ENCODE measurements at places on chromosomes 6 and 20.

DNA sequence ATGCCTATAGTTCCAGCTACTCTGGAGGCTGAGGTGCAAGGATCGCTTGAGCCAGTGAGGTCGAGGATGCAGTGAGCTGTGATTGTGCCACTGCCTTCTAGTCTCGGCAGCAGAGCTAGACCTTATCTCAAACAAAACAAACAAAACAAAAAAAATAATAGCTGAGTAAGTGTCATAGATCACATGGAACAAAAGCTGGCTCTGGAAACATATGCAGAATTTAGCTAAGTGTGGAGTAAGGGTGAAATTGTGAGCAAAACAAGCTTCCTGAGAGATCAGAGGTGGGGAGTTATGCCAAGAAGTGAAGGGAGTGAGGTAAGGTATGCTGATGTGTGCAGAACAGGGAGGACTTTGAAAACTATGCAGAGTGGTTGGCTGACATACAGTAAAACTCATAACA, 18.7 kb downstream of the SGK1 start:
- DNase-seq, result no peak

DNA sequence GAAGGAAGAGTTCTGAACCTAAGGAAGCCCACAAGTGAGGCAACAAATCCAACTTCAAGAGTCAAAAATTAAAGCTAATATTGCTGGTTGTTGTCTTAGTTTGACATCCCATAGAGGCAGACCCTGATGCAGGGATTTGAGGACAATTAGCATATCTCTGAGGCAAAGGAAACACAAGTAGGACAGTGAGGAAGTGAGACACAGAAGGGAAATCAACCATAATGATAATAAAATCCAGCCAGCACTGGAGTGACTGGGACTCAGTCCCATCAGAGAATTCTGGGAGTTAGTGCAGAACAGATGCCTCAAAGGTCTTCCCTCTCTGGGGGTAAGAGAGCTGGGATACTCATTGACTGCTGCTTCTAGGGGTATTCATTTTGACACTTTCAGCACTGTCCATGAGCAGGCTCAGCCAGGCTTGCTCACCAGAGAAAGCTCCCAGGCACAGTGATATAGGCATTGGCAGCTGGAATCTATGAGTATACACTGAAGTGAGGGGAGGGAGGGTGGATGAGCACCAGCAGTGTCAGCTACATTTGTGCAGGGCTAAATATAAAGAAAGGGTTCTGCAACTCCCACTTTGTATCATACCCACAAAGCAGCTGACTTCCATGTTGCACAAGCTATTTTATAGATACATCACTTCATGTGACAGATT, 43.4 kb upstream of the SPTLC3 start:
- DNase-seq, result no peak

DNA sequence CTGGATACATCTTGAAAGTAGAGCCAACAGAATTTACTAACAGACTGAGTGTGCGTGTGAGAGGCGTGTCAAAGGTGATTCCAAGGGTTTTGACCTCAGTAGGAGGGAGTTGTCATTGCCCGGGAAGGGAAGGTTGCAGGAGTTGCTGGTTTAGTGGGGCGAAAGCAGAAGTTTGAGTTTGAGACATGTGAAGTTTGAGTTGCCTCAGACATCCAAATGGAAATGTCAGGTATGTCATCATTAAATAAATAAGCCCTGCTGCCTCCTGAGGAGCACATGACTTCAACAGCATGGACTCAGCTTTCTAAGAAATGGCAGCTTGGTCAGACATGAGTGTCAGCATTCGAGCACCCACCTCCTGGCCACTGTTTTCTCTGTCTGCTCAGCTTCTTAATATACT, 26.6 kb upstream of the TGM2 start:
- no peak for DNase-seq

- no peak for DNase-seq
These were observed 95.9 kb upstream of the SPACA1 start for GRCh38 chr6:87951751-87952150.

DNA sequence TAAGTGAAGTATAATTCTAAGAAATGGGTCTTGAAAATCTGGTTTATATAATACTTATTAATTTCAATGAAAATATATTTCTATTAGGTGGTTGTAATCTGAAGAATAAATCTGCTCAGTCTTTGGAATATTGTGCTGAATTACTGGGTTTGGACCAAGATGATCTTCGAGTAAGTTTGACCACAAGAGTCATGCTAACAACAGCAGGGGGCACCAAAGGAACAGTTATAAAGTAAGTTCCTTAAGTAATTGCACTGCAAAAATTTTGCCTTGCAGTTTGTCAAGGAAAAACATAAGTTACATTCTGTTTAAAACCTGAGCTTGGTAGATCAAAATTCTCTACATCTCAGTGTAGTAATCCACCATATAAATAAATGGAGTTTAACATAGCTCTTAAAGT, 106.0 kb downstream of the MYO6 start:
- no peak for DNase-seq

- DNase-seq, result no peak
These were observed 528.2 kb upstream of the MARCKS start for GRCh38 chr6:113328886-113329381.

DNA sequence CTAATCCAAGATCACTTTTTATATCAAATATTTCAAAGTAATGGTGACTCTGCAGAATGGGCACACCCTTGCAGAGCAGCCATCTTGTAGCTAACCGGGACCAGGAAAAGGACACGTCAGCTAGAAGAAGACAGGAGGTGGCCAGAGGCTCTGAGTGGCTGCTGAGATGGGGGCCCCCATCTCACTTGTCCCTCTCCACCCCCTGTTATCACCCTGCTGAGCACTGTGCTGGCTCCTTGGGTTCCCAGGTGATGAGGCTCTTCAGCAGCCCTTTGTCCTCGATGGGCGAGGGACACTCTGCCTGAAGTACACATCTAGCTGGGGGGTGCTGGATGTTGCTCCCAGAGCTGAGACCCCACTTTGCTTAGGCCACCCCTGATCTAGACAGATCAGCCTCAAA, 126.3 kb downstream of the UST start:
- no peak for DNase-seq

DNA sequence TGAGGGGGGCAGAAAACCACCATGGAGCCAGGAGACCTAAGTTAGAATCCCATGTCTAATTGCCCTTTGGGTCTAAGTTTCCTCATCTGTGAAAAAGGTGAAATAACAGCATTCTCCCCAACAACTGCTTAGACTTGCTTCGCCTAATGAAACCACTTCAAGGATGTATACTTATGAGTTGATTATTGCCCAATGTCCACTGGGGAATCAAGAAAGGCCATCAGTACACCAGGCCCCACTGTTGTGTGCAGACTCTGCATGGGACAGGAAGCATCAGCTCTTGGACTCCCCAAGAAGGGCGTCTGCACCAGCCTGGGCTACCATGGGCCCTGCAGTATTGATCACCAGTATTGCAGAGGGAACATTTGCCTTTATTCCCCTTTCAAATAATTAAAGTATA, 189.6 kb downstream of the MAFB start:
- no peak for DNase-seq

GRCh38 chr6:11432091-11432490, 105.5 kb upstream of the TMEM170B start:
- DNase-seq, result no peak

DNA sequence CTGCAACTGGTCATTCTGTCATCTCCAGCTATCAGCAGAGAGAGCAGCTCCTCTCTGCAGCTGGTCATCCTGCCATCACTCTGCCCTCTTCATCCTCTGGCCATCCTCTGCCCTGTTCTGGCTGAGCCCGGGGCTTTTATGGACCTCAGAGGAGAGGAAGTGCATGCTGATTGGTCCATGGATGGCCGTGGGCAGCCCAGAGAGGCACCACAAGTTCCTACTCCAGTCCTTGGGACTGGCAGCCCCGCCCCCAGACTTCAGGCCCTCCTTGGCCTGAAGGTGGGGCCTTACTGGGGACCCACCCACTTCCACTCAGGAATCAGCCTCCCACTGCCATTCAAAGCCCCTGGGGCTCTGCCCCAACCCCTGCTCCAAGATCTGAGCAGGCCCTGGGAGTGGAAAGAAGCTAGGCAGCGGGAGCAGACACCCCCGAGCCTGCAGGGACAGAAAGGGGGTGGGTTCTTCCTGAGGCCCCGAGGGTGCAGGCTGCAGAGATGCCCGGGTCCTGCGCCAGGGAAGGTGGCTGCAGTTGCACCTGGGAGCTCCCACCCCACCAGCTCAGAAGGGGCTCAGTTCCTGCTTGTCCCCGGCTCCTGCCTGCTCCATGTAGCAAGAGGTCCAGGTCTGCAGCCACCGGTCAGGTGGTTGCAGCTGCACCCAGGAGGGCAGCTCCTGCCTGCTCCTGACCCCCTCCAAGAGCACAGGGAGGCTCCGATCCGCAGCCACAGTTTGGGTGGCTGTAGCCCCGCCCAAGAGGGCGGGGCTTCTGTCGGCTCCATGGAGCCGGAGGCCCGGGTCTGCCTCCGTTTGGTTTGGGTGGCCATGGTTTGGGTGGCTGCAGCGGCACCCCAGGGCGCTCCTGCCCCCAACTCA, 34.1 kb upstream of the HMGA1 start:
- DNase-seq, result no peak

DNA sequence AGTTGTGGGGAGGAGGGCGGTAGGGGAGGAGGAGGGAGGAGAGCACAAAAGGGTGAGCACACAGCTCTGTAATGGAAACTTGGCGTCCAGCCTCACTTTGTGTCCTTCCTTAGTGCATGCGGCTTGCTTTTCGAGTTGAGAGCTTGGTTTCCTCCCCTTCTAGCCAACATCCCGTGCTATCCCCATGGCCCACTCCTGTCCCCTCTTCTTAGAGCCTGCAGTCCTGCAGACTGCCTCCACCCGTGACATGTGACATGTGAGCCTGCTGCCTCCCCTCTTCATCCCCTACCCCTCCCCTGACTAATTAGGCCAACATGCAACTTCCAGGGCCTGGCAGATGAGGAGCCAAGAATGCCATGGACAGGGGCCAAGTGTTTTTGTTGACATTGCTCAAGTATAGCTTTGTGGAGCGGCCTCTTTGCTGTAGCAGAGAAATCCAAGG, 63.2 kb downstream of the SLC24A3 start:
- no peak for DNase-seq

DNA sequence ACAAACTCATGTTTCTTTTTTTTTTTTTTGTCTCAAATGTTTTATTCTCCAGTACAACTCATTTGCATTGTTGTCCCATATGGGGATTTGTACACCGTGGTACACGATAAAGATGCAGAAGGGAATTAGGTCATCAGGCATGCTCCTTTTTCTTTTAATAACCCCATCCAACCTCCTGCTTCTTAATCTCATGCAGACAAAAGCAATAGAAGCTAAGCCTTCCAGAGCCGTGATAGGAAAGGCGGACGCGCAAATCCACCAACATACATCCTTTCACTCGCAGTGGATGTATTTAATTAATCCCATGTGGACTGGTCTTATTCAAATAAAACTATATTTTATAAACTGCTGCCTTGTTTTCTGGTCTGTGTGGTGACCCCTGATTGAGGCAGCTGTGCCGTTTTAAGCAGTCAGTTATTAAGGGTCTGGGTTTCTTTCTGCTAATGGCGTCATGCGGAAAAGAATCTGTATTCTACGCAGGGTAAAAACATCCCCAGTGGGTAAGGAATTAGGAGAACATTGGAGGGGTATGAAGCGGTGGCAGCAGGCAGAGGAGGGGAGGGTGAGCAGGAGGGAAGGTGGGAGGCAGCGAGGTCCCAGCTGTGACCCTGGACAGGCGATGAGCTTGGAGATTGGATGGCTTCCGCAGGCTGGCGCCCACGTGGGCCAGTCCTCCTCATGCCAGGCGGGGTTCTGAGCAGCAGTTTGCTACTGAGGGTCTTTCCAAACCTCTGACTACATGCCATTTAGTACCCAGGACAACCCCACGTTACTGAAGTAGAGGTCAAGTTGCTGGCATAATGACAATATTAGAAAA, 172.8 kb downstream of the LINC00237 start:
- no peak for DNase-seq

DNA sequence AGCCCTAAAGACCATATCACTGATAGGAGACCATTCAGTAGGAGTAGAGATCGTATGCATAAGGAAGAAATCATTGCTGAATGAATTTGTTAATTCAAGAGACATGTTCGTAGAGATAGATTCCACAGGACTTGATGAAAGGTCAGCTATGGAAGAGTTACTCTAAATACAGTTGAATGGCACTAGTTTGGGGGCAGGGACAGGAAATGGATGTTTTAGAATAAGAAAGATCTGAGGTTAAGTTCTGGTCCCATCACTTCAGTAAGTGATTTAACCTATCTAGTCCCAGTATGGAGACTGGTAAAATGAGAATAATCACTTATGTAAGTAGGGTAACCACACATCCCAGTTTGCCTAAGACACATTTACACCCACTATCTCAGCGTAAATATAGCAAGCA, 2.9 kb upstream of the BFSP1 start:
- DNase-seq, result no peak

GRCh38 chr6:166989427-166990032, 9.7 kb upstream of the CEP43 start:
- no peak for DNase-seq

- no peak for DNase-seq
These were observed 34.4 kb downstream of the GGTLC1 start for GRCh38 chr20:23954008-23954745.

DNA sequence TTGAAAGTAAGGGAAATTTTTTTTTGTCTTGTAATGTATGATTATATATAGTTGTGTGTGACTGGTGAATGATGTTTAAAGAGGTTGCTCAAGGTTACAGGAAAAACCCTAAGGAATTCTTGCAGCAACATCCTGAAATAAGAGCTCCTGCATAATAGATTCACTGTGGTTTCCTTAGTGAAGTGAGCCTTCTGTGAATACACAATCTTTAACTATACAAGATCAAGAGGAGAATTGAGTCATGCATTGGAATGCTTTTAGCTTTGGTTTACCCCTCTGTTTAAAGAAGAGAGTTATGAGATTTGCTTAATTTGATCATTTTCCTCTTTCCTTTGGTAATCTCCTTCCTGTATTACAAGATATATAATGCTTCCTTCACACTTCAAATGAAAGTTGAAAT, 141.6 kb upstream of the EYA4 start:
- no peak for DNase-seq

GRCh38 chr20:4306206-4306605, 290.8 kb upstream of the RNF24 start:
- DNase-seq, result no peak

DNA sequence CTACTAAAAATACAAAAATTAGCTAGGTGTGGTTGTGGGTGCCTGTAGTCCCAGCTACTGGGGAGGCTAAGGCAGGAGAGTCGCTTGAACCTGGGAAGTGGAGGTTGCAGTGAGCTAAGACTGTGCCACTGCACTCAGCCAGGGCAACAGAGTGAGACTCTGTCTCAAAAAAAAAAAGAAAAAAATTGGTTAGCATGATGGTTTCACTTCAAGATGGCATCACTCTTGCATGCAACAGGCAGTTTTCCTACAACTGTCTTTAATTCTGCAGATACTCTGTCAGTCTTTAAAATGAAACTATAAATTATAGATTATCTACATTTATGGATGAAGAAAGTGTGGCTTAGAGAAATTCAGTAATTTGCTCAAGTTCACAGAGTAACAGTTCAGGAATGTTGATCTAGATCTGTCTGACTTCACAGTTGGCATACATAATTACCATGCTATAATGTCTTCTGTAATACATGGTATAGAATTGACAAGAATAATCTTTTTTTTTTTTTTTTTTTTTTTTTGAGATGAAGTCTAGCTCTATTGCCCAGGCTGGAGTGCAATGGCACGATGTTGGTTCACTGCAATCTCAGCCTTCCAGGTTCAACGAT, 27.0 kb downstream of the ITCH start:
- DNase-seq, result no peak
